Dermis microvascular lymphatic vessel endothelial cell (primary cell): ENCODE measurements at places on chromosomes 7 and 10.

DNA sequence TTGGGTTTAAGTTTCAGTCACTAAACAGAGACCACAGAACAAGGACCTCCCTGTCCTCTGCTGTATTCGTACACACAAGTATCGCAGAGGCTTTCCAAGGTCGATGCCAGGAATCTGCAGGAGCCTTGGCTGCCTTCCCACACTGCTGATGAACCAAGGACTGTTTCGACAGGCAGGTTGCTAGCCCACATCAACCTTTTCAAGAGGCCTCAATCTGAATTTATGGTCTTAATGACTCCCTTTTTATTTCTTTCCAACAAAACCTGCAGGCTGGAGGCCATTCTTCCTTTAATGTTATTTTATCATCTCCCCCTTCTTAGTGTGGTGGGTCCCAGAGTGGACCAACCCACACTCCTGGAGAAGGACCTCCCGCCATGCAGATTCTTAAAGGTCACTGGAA, 45.6 kb downstream of the JCAD start:
- no peak for DNase-seq

DNA sequence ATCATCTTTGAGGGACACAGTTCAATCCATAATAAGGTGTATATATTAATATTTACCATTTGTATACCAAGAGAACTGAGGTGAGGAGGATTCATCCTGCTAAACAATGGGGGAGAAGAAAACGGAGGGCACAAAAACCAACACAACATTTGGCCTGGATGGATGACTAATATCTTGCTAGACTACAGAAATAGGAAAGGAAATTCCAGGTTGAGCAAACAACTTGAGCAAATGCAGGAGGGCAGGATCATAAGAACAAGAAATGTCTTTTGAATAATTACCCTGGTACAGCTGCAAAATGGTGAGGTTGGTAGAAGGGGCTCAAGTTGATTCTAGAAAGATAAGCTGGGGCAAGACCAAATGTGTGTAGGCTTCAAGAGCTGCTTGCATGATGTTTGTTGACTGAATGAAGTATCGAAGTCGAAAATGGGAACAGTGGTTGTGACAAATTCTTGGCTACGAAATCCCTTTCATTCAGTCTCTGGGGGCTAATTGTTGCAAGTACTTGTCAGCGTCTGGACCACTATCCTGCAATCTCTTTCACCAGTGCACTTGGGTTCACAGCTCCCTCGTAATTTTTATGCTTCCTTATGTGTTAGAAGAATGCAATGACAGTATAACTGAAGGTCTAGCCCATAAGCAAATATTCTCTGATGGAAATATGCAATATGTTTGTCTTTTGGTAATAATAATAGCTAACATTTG, 176.2 kb downstream of the PTEN start:
- no peak for DNase-seq

- no peak for DNase-seq
Measured at GRCh38 chr10:112271982-112272381, 11.2 kb upstream of the TECTB start.

GRCh38 chr7:34991938-34992840, 45.1 kb downstream of the DPY19L1 start:
- DNase-seq = peak; percentile 71

GRCh38 chr7:31835471-31835870, 148.5 kb downstream of the PPP1R17 start:
- no peak for DNase-seq

DNA sequence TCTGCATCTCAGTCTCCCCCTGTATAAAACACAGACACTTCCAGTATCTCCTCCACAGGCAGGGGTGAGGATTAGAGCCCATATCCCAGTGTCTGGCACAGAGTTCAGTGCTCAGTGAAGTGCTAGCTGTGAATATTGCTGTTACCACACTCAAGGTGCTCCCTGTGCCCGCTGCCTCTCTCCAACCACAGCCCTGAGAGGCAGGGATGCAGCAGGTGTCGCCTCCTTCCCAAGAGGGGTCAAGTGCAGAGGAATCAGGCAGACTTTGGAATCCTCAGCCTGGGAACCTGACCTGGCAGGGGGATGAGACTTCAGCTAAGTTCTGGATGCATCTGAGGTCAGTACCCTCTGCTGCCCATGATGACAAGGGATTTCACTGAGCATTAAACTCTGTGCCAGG, 163.1 kb downstream of the GFRA1 start:
- no peak for DNase-seq
